ENCODE measurements at places on chromosomes 2 and 18. TPM values are rescaled to one million over a fixed set of nuclear protein-coding genes. Genes with fewer than 3 reads are reported as not detected.

Gene CASP8
- 35.6 TPM for total RNA-seq

Gene NAT8
- total RNA-seq: not detected

Gene GAREM1
- 6.1 TPM for total RNA-seq

Gene PRKAG3
- total RNA-seq: not detected

Gene TOGARAM2
- total RNA-seq: 0.16 TPM

Gene ZNF519
- 1.8 TPM for total RNA-seq

Gene C2orf72
- total RNA-seq: 7.6 TPM

Gene CMPK2
- total RNA-seq: 1.3 TPM

Gene TXNDC9
- 43.3 TPM for total RNA-seq

Gene SLC19A3
- 2.3 TPM for total RNA-seq

Gene LBX2
- total RNA-seq: 3.7 TPM

Gene RESP18
- not detected for total RNA-seq

Gene PPP1R1C
- total RNA-seq: 1.9 TPM

All from A549 treated with GW870086 at 1 μM for 4 hours (cell line).